Stimulated activated CD8-positive, alpha-beta memory T cell treated with anti-CD3 and anti-CD28 coated beads, Interleukin-7, amount 100 ng/mL, for 1 hour (primary cell): ENCODE measurements at places on chromosomes 3 and 15.

DNA sequence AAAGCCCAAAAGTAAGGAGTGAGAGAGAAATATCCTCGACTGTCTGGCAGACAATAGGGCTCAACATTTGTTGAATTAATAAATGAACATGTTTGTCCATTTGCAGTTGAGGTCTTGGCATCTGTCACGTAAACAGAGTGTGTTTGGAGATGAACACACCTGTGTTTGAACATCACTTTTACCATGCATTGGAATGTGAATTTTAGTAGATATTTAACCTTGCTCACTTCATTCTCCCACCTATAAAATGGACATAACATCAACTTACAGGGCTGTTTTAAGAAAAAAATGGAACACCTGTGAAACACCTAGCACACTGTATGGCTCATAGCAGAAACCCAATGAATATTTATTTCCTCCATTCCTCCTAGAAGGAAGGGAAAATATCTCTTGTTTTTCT is 204.8 kb downstream of the KCNMB2 start:
- DNase-seq: no peak

- DNase-seq: no peak
These were observed 96.3 kb upstream of the CHRM5 start for GRCh38 chr15:33871980-33872379.

DNA sequence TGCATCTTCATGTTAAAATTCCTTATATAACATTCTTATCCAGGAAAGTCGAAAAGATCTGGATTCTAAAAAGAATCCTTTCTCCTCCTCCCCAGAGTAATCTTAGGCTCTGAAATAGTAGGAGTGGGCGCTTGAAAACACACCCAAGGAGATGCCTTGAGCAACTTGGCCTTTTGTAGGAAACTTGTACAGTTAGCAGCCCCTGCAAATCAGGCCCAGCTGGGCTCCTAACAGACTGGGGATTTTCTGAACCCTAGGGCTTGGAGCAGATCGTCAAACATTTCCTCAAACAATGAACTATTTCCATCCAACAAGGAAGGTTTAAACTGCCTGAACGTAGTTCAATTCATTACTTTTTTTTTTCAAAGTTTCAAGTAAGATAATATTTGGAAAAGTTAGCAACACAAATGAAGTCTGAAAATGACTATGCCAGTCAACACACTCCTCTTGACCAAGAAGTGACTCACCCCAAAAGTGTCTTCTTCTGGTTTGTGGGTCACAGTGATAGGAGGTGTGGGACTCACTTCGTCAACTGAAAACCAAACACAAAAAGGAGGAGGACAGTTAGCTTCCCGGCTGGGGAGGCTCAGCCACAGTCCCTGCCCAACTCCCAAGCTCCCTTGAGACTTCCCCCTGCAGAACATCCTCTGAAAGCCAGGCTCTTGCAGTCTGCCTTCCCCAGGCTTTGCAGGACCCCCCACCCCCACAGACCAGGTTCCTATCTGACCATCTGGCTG is 129.7 kb downstream of the NTRK3 start:
- DNase-seq: no peak

- DNase-seq: no peak
These were observed 21.8 kb upstream of the CLDN16 start for GRCh38 chr3:190366133-190366532.

GRCh38 chr3:22977042-22977441 is 226.1 kb upstream of the UBE2E2 start:
- no peak for DNase-seq

GRCh38 chr3:115052906-115053305 is 94.2 kb downstream of the ZBTB20 start:
- DNase-seq: no peak

DNA sequence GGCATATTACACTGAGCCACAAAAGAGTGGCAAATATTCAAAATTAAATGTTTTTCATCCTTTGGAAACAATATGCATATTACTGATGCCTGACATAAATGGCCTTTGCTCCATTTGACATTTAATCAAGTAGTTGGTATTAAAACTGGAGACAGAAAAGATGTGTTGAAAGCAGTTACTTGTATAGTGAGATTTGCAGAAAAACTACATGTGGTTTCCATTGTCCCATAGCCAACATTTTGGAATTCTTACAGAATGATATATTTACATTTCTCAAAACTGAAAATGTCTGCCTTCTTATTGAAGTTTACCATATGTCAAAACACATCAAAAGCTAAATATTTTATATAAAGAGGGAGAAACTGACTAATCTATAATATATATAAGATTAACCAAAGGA is 21.6 kb downstream of the SHOX2 start:
- DNase-seq: no peak

DNA sequence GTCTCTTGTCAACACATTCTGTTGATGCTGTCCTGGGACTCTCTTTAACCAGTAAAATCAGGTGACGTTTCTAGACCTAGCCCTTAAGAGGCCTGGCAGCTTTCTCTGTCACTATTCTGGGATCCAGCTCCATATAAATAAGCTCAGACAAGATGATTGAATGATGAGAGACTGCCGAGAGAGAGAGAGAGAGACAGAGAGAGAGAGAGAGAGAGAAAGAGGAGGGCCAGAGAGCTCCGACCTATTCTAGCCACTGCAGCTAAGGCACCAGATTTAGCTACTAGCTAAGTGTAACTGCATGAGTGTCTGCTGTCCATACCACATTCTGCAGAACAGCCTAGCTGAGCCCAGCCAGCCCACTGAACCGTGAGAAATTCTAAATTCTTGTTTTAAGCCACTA is 36.1 kb upstream of the CTXND1 start:
- DNase-seq: no peak

DNA sequence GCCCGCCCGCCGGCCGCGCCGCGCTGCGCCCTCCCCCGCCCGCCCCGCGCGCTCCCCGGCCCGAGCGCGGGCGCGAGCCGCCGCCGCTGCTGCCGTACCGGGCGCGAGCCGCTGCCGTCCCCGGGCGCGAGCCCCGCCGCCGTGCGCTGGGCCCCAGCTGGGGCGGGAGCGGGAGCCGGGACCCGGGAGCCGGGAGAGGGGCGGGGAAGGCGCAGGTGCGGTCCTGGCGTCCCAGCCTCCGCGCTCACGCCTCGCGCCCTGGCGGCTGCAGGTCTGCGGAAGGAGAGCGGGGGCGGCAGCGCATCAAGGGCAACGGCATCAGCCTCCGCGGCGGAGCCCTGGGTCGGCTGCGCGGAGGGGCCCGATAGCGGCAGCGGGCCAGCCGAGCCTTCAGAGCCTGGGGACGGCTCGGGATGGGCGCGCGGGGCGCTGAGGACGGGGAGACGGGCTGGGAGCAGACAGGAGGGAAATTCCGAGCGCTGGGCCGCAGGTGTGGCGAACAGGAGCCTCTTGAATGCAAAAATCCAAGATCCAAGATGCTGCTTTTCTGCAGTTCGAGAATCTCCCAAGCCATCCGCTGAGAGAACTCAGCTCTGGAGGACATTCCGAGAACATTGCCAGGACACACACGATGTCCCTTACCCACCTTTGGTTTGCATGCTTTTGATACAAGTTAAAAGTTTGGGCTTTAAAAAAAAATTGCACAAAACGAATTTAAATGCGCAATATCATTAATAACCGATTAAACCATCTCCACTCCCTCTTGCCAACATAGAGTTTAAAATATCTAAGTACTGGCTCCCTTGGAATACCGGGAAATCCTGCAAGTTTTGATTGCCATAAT is 251.1 kb downstream of the TJP1 start:
- DNase-seq: no peak

DNA sequence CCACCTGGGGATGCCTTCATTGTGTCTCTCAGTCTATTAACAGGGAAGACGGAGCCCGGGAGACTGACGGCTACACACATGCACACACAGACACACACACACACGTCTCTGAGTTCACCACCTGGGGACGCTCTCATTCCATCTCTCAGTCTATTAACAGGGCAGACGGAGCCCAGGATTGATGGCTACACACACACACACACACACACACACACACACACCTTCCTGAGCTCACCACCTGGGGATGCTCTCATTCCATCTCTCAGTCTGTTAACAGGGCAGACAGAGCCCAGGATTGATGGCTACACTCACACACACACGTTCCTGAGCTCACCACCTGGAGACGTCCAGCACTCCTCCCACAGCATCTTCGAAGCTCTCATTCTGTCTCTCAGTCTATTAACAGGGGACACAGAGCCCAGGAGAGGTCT is 143.9 kb downstream of the OR4M2 start:
- DNase-seq: no peak

- peak; percentile 73 for DNase-seq
These were observed at the start of gene POLR2M for GRCh38 chr15:57706405-57707209. POLR2M (plus strand) TSS chr15:57706714; CDS start chr15:57706843, 129 bp downstream.

- no peak for DNase-seq
These were observed 74.1 kb upstream of the RAP2B start for GRCh38 chr3:153087595-153088566.

DNA sequence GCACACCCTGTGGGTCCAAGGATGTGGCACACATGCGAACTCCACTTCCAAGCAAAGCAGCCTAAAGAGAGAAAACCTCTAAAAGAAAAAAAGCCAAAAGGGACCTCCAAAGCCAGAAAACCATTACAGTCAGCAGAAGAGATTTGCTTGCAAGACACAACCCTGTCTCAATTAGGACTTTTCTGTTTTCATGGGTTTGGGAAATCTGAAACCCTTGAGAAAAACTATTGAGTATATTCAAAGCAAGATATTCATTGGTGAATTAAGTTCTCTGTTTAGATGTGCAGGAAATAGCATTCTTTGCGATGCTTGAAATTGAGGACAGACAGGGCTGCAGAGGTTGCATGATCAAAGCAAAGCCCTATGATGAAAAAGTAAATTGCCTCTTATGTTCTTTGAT is 10.2 kb upstream of the LDHAL6B start:
- DNase-seq: no peak

DNA sequence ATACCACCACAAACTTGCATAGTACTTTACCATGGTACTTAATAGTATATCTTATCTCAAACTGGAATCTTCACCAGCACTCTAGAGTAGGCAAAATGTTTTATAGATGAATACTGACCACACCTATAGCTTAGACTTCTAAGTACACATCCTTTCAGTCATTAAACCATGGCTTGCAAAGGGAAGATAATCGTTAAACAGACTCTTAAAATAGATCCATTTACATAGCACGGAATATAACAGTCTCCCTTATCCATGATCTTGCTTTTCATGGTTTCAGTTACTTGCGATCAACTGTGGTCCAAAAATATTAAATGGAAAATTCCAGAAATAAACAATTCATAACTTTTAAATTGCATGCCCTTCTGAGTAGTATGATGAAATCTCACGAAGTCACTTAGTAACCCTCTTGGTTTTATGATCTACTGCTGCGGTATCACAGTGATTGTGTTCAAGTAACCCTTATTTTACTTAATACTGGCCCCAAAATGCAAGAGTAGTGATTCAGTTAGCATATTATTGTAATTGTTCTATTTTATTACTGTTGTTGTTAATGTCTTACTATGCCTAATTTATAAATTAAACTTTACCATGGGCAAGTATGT is 111.4 kb downstream of the HERC1 start:
- no peak for DNase-seq

GRCh38 chr15:78438619-78439285 is 736 bp downstream of the IREB2 start:
- DNase-seq: no peak

GRCh38 chr15:27512281-27513001 is 541.5 kb downstream of the GABRG3 start:
- DNase-seq: no peak

- DNase-seq: no peak
These were observed 30.1 kb downstream of the CCDC12 start for GRCh38 chr3:46946416-46946815.

- no peak for DNase-seq
These were observed 17.5 kb downstream of the SENP7 start for GRCh38 chr3:101495552-101495951.
